ENCODE measurements at places on chromosomes 4 and X.

GRCh38 chr4:52957220-52957686, 95.1 kb downstream of the RASL11B start:
- DNase-seq = no peak

DNA sequence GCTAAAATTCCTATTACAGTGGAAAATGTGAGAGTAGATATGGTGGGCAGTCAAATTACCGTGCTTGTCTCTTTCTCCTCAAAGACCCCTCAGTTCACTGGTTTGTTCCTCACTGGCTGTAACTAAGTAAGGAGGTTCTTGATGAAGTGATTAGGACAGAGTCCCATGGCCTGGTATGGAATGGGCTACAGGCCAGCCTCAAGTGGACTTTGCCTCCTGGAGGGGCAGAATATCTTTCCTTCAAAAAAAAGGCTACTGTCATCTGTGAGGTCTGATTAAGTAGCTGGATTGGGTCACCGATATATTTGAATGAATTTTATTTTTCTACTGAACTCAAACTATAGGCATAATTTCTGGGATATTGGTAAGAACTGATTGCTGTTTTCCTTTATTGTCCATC, 38.5 kb upstream of the TMEM164 start:
- no peak for DNase-seq

GRCh38 chr4:182174979-182175378, 68.2 kb upstream of the TENM3 start:
- no peak for DNase-seq

DNA sequence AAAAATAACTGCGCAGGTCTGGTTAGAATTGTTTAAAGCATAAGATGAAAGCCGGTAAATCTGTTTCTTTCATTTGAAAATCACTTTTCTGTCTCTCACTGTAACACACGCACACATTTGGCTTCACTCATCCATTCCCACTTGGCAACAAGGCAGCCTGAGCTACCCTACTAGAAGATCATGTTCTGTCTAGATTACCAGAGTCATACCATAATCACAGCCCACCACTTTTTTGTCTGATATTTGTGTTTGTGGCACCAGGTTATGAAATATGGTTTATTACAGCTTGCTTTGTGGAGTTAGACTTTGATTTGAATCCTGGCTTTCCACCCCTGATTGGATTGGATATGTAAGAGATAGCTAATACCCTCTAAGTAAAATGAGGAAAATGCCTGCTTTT, 2.2 kb downstream of the USO1 start:
- DNase-seq = no peak

DNA sequence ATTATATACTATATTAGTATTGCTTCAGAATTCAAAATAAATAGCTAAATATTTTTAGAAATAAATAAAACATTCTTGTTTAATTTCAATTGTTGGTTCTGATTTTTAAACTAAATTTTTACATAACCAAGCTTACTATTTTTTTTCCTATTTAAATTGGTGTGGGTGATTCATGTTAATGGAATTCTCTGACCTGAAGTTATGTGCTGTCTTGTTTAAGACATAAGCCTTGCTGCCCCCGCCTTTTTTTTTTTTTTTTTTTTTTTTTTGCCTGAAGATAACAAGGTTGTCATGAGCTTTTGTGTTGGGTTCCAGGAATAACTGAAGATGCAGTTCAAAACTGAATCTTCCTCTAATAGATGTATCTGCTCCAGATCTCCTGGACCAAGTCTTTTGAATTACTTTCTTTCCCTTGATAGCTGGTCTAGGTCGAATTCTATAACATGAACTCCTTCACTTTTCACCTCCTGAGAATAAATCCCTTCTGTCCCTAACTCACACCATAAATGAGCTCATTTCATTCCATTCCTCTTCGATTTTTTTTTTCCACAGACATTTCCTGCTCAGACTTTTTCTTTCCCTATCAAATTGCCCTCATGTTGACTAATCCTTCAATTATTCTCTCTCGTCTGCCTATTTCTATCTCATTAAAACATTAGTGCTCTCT, 261.5 kb upstream of the FTHL17 start:
- no peak for DNase-seq

GRCh38 chrX:19555236-19555635, 39.9 kb upstream of the MAP3K15 start:
- no peak for DNase-seq

GRCh38 chrX:113353134-113353533, 512.5 kb upstream of the AMOT start:
- DNase-seq = no peak

- no peak for DNase-seq
Observed at GRCh38 chr4:6272863-6273660, 3.4 kb downstream of the WFS1 start.

DNA sequence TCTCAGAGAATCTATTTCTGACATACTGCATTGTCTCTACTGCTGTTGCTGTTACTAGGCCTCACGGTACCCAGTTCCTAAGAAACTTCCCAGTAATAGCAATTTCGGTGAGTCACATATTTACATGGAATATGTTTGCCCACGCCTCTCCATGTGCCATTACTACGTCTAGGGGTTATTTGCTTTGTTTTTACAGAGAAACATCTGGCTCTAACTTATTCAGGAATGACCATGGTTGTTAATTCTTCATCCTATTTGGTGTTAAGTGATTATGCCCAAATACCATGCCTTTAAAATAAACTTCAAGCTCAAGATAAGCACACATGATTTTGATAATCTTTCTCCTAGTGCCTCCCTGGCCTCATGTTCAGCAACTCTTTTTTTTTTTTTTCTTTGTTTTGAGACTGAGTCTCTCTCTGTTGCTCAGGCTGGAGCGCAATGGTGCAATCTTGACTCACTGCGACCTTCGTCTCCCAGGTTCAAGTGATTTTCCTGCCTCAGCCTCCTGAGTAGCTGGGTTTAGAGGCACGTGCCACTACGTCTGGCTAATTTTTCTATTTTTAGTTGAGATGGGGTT, 101.0 kb upstream of the HS3ST1 start:
- no peak for DNase-seq

DNA sequence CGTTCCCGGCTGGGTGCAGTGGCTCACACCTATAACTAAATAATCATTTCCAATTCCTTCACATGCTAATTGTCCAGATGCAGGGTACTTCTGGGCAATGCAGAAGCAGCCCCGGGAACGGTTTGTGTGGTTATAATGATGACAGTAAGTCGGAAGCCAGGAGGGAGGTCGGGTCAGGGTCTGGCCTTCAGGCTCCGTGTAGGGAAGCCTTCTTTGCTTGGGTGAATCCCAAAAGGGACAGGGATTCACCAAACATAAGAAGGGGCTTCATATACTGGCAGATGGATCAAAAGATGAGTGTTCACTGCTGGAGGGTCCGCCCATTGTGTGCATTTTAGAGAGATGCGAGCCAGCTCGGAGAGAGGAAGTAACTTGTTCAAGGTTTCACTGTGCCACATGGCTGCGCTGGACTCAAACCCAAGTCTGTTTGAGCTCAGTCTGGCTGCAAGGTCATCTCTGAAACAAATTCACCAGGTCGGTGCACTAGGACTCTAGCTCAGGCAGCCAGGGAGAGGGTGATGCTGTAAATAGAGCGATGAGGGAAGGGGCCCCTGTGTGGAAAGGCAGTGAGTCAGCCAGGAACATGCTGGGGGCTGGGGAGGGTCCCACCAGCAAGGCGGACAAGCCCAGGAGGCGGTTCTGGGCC, 4.8 kb upstream of the KIAA0232 start:
- no peak for DNase-seq

DNA sequence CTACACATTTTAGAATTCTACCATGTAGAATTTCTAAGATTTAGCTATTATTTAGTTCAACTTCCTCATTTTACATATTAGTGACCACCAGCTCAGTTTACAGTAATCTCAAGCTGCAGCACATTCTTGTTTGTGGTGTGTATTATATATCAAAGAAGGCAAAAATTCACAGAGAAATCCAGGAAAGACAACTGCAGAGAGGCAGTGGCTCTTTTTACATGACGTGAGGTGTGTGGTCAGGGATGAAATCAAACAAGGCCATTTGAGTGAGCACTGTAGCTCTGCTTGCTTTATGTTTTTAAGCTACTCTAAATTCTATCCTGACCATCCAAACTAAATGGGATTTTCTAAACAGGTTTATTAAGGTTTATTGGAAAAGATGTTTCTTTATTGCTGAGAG, 71.1 kb downstream of the COL25A1 start:
- no peak for DNase-seq
